ENCODE measurements at places on chromosomes 3 and 15.

GRCh38 chr3:185837414-185837813, 12.6 kb upstream of the IGF2BP2 start:
- no peak for DNase-seq

GRCh38 chr15:37572401-37572800, 362.0 kb upstream of the TMCO5A start:
- no peak for DNase-seq

GRCh38 chr3:46904303-46905212, 27.0 kb downstream of the PTH1R start:
- no peak for DNase-seq

DNA sequence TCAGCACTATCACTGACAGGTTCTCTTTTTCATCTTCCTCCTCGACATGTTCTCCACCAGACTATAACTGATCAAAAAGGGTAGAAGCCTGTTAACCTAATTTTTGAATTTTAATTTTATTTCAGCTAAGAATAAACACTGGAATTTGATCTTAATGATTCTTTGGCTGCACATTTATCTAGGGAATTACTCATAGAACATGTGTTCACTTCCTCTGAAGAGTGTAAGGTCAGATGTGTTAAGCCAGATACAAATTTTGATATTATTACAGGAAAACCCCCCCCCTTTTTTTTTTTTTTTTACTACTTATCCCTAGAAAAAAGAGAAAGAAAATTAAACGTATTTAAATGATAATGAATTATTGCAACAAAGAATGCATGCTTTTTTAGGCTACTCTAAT, 15.0 kb downstream of the DCBLD2 start:
- no peak for DNase-seq

DNA sequence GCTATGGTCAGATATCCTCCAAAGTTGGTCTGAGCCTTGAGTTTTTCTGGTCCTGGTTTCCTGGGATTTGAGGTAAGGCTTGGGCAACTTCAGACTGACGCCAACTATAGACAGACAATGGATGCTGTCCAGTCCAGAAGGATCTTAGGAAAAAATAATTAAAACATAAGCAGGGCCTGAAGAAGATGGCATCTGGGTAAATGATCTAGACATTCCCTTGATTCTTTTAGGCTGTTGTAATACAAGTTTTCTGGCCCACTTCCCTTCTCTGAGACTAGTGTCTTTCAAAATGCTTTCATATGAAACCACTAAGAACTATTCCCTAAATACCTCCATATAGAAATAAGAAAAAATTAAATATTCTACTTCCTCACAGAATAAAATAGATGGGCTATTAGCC, 47.7 kb upstream of the PLXND1 start:
- DNase-seq = no peak

- DNase-seq = no peak
These were observed 69.3 kb downstream of the TBC1D2B start for GRCh38 chr15:78007964-78008886.

DNA sequence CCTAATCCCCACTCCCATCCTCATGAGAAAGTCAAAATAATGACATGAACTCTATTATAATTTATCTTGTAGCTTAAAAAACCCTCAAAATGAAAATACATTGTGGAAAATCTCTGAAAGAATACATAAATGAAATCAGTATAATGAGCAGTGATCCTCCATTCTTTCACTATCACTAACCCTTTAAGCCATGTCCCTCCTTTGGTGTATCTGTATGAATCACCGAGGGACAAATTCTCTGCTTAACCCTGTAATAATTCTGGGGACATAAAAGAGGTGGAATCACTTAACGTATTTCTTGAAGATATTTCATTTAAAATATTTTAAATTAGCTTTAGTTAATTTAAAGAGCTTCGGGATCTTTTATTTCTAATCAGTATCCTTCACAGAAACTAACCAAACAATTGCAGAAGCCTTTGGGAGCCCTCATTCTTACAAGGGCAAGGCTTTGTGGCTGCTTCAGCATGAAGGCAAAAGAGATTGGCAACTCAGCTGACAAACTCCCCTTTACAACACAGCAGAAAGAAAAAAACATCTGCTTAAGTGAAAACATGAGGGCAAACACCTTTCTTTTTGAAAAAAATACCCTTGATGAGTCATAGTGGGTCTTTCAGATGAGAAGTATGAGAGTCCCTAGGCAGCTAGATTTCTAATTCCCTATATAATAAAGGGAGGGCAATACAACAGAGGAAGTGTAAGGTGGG, 44.0 kb upstream of the ALCAM start:
- DNase-seq = no peak

GRCh38 chr3:189488241-189488767, 142.9 kb upstream of the TP63 start:
- no peak for DNase-seq
